ENCODE measurements at places on chromosomes 5 and 9. TPM values are rescaled to one million over a fixed set of nuclear protein-coding genes. Genes with fewer than 3 reads are reported as not detected.

DNA sequence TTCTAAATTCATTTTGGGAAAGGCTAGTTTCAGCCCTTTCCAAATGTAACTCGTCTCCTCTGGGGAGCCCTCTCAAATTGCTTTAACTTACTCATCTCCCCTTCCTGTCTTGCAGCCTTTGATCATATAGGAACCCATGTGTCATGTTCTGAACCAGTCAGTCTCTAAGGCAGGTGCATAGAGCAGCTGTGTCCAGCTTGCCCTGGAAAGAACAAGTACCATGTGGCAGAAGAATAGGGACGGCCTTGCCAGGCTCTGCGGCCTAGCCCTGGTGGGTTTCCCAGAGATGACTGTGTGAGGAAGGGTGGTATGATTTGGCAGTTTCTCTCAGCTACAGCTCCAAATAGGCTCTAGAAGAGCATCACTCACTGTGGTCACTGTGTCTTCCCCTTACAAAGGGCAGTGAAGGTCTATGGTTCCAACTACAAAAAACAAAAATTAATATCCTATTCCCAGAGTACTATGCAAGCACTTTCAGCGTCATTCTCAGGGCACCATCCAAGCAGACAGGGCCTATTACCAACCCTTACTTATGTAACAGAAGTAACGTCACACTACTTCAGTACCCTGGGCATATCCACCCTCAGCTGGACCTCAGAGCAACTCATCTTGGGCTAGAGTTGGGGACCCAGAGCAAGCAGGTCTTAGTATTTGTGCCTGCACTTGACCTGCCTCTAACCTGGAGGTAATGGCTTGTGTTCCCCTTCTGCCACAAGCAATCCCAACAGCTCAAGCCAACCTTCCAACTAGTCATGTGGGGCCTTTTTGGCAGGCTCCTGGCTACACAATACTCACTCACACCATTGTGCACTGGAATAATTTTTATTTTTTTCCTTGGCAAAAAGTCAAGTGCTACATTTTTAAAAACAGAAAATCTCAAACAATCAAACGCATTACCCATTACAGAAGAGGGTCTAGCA lies 37.2 kb upstream of the UBAP2 start:
- peak; percentile 48 for DNase-seq

FAT2 gene
- not detected for total RNA-seq

FBN2 gene
- total RNA-seq, result 2.0 TPM

CDH12 gene
- not detected for total RNA-seq

DNA sequence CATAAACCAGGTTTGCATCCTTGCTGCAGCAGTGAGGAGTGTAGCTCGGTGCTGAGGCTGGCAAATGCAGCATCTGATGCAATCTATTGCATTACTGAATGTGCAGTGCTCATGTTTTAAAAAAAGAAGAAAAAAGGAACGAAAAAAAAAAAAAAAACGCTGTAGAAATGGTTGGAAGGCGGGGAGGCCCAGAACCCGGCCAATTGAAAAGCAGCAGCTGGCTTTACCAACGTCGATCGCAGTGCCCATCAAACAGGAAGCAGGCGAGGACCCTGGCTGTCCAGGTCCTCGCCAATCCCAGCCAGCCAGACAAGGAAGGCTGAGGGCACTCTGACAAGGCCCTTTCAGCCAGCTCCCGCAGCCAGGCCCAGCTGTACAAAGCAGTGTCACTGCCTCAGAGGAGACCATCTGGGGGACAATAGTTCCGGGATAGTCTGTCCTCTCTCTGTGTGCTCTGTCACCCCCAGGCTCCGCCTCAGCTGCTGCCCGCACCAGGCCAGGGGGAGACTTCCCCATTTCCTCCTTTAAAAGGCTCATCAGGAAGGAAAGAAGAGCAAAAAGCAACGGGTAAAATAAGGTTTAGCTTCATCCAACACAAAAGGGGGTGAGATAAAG lies 21.8 kb upstream of the CPEB4 start:
- peak; percentile 71 for DNase-seq

GLRA1 gene
- not detected for total RNA-seq

DNA sequence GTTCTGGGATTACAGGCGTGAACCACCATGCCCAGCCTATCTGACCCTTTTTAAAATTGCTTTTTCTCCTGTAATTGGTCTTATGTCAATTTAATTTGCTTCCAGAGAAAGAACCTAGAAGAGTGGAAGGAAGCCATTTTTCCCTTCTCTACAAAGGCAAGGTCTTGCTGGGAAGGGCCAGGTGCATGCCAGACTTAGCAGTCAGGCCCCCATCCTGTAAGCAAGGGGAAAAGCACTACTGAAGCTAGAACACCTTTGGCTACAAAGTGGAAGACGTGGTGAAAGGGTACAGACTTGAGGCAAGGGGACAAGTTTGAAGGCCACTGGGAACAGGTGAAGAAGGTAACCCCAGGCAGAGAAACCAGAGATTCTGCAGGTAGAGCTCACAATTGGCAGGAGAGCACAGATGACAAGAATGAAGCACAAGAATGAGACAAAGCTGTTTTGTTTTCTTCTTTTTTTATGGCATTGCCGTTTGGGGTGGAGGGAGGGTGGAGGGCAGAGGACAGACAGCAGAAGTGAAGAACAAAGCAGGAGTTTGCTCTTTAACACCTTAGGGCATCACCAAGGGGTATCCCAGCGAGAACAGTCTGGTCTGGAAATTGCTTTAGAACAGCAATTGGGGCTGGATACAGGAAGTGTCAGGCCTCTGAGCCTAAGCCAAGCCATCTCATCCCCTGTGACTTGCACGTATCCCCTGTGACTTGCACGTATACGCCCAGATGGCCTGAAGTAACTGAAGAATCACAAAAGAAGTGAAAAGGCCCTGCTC lies 72.9 kb downstream of the SERINC5 start:
- DNase-seq, result no peak

PCDHA3 gene
- total RNA-seq, result 1.1 TPM

GRCh38 chr5:37002176-37002751 lies 125.7 kb downstream of the NIPBL start:
- no peak for DNase-seq

DNA sequence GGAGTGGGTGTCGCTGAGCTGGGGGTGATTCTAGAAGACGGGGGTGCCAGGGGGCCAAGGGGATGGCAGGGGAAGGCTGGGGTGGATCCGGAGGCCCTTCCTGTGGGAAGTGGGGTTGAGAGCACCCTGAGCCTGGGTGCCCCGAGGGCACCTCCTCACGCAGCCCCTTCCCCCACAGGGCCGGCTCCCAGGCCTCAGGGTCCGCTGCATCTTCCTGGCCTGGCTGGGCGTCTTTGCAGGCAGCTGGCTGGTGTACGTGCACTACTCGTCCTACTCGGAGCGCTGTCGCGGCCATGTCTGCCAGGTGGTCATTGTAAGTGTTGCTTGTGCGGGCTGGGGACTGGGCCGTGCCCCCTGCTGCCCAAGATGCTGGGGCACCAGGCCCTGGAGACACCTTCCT lies 5.0 kb downstream of the DIPK1B start:
- DNase-seq, result no peak

DPP7 gene
- 140 TPM for total RNA-seq

DNA sequence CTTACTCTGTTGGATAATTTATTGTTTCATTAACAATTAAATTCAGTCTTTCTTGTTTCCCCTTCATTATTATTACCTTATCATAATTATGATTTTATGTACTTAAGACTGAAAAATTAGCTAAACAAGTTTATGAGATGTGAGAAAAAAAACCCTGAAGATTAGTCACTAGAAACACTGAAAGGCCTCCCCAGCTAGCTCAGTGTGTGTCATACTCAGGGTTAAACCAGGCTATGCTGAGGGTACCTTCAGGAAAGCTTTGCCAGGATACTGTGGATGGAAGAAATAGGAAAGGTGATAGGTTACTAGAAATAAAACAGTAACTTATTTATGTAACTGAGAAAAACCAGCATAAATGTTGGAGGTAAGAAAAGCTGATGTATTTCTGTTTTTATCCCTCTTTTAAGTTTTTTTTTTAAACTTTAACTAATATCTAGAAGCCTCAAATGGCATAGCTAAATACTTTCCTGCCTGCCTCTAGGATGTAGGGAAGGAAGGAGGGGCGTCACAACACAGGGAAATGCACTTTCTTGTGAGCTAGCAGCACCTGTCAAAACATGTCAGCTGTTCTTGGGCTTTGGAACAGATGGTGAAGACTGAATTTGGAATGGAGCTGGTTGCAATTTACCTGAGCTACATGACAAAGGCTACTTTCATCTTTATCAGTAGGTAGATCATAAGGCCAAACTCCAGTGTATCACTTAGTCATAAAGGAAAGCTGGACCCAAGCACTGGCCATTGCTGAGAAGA lies 24.2 kb downstream of the NMRK1 start:
- DNase-seq, result no peak

DNA sequence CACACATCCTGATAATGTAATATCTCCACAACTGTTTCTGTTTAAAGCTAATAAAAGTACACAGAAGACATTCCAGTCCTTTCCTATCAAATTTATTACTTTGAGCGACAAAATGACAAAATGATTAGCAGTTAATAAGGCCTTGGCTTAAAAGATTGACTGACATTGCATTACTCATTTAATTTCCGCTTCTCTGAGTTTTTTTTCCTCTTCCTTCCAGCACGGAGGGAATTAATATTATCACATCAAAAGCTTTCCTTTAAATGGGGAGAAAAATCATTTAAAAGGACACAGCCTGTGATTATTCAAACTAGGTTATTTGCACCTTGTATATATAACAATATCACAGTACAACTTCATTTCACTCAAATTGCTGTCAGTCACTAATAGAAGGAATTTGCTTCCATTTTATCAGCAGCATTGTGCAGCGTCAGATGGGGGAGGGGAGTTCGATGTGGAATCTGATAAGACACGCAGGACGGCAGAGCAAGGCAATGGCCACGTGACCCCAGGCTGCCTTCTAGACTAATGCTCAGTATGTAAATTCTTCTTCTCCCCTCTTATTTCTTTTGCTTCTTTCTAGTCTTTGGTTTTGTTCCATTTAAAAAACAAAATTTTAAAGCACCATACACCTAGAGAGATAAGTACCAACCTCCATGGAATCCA lies 400.5 kb downstream of the IRX1 start:
- no peak for DNase-seq

DNA sequence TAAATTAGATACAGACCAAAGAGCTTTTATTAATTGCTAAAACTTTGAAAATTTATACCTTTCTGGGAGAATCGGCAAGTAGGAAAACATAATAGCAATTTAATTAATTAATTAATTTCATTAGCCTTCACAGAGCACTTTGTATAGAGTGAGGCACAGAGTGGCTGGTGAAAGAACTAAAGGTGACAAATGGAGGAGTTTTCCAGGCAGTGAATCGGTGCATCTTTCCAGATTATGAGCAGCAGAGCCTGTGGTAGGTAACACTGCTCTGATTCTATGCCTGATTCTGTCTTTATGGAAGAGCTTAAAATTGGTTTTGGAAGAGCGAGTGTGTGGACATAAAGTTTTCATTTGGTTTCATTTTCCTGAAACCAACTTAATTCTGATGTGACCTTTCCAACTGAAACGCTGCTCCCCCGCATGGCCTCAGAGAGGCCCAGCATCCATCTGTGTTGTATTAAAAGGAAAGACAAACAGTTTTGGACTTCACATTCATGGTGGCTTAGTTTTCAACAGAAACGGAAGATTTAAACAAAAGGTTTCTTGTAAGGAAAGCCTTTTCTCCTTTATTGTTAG lies 188.9 kb upstream of the RPS23 start:
- DNase-seq, result no peak

FAM200C gene
- total RNA-seq, result 12.3 TPM

GRCh38 chr9:79020276-79020675 lies 551.5 kb upstream of the TLE4 start:
- DNase-seq, result no peak

ABCA1 gene
- total RNA-seq, result 96.7 TPM

THBS4 gene
- 68.8 TPM for total RNA-seq

GRCh38 chr9:37706290-37706689 lies 47.3 kb upstream of the TRMT10B start:
- DNase-seq, result no peak

DNA sequence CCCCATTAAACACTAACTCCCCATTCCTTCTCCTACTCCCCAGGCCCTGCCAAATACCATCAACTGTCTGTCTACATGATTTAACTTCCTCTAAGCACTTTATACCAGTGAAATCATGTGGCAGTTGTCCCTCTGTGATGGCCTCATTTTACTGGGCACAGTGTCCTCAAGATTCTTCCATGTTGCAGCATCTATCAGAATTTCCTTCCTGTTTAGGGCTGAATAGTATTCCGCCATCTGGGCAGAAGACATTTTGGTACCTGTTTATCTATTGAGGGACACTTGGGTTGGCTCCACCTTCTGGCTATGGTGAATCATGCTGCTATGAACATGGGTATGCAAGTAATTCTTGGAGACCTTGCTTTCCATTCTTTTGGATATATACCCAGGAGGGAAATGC lies 59.4 kb upstream of the IRX4 start:
- no peak for DNase-seq

DNA sequence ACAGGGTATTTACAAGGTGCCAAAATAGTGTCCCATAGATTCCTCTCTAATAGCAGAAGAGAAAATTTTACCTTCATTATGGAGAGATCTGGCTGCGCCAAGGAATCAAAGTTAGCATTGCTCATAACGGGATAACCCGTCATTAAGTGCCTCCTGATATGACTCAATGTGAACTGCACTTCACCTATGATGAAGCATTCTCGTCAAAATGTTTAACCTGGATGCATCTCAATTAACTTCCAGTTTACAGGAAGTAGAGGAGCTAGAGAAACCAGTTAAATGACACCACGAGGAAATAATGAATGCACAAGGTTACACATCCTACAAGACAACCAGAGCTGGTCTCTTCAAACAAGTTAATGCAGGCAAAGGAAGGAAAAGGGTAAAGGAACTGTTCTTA lies 17.2 kb downstream of the FBXW11 start:
- no peak for DNase-seq

SLCO6A1 gene
- total RNA-seq, result not detected

GRCh38 chr9:101212661-101213060 lies 172.1 kb downstream of the BAAT start:
- DNase-seq, result no peak

DNA sequence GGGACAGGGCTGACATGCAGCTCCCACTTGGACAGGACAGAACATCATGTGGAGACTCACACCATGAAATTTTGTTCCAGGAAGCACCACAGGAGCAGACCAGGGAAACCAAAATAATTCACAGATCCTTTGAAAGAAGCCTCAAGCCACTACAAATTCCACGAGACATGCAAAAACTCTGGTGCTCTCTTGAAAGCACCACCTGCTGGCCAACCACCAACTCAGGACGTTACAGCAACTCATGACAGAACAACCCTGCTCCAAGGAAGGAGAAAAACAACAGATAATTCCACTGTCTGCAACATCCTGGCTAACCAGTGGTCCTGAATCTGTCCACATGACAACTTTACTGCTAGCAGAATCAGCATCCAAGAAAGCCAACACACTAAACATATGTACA lies 516.0 kb downstream of the SPATA31D1 start:
- no peak for DNase-seq

GRCh38 chr9:109164042-109164441 lies 3.0 kb downstream of the FRRS1L start:
- DNase-seq, result no peak

NUTM2G gene
- not detected for total RNA-seq

GRCh38 chr5:177409043-177409801 lies at the start of gene F12:
TSS of gene F12 (minus strand) at chr5:177409564. CDS start at chr5:177409527, 37 bp downstream.
- no peak for DNase-seq

DNA sequence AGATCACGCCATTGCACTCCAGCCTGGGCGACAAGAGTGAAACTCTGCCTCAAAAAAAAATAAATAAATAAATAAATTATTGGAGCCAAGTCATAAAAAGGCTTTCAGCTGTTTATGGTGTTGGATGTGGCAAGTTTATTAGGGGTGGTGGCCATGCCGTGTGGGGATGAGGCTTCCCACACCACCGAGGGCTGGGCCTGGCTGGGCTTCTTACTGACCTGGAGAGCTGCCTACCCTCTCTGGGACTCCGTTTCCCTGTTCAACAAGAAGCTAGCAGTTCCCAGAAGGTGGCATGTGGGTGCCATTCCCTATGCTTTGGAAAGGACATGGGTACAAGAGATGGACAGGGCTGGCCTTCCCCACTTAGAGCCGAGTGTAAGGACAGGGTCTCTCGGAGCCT lies 22.6 kb downstream of the GPRIN1 start:
- DNase-seq, result no peak

All from sigmoid colon (tissue), 7 donors.